ENCODE measurements at places on chromosomes 7 and 10.

DNA sequence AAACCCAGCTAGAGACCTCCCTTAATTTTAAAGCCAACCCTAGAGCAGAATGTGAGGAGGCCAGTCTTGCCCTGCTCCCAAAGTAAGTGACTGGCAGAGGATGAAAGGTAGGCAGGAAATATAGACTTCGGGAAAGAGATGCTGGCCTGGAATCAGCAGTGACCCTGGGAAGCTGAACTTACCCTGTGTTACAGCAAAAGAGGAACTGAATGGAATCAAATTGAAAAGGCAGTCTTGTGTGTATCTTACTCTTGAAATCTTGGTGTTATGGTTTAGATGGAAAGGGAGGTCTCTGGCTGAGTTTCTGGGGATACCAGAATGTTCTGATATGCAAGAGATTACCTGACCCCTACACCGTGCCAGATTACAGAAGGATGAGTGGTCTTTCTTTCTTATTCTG is 7.9 kb upstream of the CFAP43 start:
- DNase-seq, result no peak

DNA sequence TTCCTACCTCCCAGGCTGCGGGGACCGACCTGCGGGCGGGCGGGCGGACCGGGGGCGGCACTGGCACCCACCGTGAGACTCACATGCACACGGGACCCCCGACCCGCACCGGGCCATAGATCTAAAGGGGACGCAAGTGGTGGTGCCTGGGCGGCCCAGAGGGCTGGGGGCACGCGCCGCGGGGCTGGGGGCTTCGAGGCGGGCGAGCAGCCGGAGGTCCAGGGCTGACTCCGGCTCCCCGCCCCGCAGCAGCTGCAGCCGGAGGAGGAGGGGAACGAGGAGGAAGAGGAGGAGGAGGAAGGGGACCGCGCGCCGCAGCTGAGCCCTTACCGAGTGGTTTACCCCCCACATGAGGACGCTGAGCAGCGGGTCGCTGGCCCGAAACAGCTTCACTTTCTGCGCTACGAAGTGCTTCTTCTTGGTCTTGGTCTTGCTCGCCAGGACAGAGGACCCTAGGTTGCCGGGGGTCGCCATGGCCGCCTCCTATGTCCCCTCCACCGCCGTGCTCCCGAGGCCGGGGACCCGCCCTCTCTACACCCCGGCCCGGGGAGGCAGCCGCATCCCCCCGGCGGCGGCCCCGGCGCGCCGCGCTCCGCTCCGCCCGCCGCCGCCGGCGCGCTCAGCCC is 412 bp downstream of the PIP4K2A start:
- DNase-seq, result no peak

DNA sequence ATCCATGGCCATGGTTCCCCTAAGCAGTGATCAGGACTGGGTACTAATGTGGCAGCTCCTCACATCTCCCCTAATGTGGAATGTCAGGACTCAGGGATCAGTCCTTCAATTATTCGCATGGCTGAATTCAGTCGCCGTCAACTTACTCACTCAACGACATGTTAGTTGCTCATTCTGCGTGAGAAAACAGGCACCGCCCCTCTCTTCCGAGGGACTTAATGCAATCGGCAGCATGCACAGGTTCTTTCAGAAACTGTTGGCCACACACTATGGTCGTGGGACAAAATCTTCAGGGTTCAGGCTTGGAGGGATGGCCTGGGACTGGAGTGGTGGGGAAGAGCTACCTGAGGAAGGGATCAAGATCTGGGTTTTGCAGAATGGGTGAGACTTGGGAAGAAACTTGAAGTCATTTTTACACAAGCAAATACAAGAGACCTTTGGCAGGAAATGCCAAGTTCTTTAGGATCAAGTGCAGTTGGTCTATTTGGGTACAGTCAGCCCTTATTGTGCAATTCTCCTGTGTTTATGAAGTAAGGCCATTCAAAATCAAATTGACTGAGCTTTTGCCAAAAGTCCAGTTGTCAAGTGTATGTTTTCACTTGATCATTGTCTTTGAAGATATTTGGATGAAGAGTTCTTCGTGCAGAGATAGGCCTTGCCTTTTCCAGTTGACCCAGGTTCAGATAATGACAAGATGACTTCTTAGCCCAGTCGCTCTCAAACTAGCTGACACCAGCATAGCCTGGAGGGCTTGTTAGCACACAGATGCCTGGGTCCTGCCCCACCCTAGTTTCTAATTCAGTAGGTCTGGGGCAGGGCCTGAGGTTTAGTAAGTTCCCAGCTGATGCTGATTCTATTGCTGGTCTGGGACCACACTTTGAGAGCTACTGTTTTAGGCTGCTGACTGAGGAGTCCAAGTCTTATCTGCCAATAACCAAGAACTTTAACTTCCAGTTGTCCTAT is 48.5 kb downstream of the LRRC18 start:
- DNase-seq, result no peak

DNA sequence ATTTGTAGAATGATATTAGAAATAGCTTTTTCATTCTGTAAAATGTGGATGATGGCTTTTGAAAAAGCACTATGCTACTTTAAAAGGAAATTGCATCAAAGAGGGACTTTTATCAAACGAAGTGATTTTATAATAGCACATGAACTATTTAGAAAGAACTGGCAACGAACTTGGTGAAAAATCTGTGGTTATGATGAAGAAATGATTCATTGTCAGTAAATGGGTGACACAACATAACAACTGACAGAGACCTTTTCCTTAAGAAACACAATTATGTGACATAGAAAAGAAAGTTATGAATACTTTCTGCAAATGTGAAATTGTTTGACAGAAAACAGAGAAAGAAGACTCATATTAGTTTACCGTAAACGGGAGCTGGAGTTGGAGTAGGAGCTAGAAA is 60.7 kb upstream of the LAMB4 start:
- no peak for DNase-seq

- DNase-seq, result no peak
These were observed 123.1 kb downstream of the CCNY start for GRCh38 chr10:35459449-35459847.

DNA sequence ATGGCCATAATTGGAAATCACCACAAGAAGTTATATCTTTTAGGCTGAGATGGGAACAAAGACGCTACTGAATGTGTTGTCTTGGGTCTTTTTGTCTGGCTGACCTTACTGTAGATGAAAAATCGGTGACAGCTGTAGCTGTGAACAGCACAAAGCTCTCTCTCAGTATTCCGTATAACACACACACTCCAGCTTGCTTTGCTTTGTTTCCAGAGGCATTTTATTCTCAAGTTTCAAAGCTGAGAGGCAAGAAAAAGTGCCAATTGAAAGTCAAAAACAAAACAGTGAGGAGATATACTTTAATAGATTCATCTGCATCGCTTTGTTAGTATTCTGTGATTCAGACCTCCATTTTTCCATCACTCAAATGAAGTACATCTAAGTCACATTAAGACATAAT is 39.6 kb upstream of the CABCOCO1 start:
- no peak for DNase-seq

DNA sequence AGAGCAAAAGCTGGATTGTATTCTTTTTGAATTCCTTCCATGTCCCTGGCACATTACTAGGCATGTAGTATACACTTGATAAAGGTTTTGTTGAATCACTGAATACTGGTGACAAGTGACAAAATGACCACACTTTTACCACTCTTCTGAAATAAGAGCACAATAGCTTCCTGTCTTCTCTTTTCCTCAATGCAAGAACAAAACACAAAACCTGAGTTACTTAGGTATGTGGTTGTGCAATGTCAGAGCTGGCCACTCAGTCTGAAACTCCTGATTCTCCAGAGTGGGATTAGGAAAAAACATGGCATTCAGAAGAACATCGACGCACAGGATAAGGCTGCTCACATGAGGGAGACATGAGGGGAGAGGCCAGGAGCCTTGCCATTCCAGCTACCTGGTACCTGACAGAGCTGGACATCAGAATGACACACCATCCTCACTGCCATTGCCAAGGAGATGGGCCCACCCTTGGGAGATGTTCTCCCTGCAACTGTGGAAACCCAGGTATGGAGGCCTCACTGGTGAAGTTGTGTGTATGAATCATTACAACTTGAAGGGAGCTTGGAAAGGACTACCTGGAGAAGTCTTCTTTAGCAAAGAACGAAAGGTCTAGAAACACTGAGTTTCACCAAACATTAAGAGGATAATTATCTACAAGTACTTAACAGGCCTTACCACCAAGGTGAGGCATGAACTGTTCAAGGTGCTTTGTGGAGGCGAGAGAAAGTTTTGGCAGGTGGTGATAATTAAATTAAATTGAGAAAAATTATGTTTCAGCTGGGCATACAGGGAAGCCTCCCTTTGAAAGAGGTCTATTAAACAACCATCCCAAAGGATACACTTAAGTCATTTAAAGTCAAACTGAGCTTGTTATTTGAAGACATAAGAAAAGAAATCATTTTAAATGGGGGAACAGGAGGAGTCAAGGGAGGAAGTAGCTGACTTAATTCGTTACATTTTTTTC is 246.5 kb upstream of the AOAH start:
- no peak for DNase-seq

- DNase-seq, result no peak
These were observed 168.9 kb downstream of the SLIT1 start for GRCh38 chr10:97016728-97017473.

DNA sequence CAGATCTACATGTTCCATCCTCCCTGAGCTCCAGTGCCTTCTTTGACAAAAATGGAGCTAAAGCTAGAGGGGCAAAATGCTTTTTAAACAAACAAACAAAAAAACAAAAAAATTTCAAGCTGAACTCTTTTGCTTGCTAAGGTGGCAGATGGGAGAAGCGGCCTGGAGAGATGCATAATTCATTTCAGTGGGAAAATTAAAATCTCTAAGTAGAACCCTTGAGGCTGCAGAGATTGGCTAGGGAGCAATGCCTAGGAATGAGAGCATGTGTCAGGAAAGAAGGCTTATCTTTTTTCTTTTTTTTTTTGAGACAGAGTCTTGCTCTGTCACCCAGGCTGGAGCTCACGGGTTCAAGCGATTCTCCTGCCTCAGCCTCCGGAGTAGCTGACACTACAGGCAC is 46.4 kb upstream of the SAMD8 start:
- DNase-seq, result peak; percentile 12

Measured in NCI-H446 treated with DMSO at 0.1 percent for 48 hours (cell line).